ENCODE measurements at places on chromosomes 6 and 20.

GRCh38 chr20:18456600-18456999 is 10.2 kb downstream of the DZANK1 start:
- no peak for DNase-seq

DNA sequence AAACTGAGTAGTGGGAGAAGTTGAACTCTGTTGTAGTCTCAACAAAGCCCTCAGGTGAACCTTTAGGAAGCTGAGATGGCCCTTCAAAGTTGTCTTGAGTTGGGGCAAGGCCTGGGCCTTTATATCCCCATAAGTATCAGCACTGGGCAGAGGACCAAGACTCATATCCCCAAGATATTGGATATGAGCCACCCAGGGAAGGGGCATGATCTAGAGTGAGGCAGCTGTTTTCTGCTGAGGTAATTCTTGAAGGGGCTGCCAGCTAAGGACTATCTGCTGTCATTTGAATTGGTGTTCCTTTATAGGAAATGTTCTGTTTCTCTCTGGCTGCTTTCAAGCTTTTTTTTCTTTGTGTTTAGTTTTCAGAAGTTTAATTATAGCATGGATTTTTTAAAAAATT is 140.7 kb upstream of the FLRT3 start:
- DNase-seq: no peak

DNA sequence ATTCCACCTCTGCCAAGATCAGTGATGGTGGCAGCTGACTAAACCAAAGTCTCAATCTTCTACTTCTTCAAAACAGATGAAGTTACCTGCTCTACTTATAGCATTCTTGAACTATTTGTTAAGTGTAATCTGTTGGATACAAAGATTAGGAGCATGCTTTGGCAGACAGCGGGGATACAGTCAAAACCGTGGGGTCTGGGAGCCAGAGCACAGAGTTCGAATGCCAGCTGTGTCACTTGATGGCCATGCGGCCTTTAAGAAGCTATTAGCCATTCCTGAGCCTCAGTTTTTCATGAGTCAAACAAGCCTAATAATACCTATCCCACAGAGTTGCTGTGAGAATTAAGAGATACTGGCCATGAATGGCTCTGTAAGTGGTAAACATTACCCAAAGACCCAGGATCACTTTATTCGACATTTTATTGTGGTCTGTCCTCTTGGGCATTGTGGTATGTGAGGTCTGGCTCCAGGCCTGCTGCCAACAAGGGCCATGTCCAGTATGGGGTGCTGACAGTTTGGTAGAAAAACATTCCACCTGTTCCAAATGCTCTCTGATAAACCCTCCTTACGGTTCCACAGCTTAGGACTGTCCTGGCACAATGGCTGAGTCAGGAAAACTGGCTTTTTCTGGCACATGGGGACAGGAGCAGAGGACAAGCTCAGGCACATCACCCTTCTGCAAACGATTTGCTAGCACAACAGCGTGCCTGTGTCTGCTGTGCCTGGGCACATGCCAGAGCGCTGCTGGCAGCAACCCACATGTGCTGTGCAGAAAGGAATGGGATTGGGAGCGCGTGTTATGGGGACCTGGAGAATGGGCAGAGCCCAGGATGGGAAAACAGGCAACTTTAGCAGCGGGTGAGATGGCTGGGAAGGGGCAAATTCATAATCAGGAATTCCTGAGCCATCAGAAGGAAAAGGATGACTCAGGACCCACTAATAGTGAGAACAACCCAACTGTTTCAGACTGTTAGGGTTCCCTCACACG is 15.7 kb upstream of the FAM83C start:
- DNase-seq: peak; percentile 74

- no peak for DNase-seq
Observed at GRCh38 chr20:36548704-36549627, 7.6 kb downstream of the MYL9 start.

GRCh38 chr20:13515796-13516558 is 122.8 kb downstream of the TASP1 start:
- no peak for DNase-seq

DNA sequence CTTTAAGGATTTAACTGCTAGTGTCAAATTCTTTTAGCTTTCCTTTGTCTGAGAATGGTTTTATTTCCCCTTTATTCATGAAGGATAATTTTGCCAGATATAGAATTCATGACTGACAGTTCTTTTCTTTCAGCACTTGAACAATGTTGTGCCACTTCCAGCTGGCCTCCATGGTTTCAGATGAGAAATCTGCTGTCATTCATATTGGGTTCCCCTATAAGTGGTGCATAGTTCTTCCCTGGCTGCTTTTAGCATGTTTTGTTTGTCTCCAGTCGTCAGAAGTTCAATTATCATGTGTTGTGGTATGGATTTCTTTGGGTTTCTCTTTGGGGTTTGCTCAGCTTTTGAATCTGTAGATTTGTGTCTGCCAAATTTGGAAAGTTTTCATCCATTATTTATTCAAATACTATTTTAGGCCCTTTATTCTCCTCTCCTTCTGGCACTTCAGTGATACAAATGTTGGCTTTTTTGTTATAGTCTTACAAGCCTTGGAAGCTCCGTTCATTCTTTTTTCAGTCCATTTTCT is 76.3 kb upstream of the TGM3 start:
- DNase-seq: no peak
